ENCODE measurements at places on chromosomes 2 and 18.

GRCh38 chr2:8648441-8649213 is 33.2 kb upstream of the ID2 start:
- DNase-seq = no peak

GRCh38 chr18:46311491-46311890 is 207.3 kb downstream of the HAUS1 start:
- DNase-seq = no peak

DNA sequence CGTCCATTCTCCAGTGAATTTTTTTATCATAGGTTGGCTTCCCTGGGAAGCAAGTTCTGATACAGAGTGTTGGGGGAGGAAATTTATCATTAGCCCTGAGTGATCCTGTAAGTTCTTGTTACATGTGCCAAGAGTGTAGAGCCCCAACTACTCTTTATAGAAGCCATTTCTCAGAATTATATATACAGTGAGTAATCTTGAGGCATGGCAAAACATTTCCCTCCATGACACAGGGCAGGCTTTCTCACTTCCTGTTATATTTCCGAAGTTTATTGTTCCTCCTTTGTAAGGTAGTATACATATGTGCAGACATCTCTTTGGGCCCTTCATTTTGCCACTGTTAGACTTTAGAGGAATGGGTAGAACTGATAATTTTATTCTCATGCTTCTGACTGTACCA is 484.7 kb upstream of the NRXN1 start:
- DNase-seq = no peak

GRCh38 chr2:206260188-206261012 is 14.1 kb upstream of the ZDBF2 start:
- DNase-seq = no peak

GRCh38 chr2:20148923-20149702 is 75.8 kb downstream of the SDC1 start:
- no peak for DNase-seq

- no peak for DNase-seq
Observed at GRCh38 chr18:13145636-13146190, 72.8 kb upstream of the LDLRAD4 start.

DNA sequence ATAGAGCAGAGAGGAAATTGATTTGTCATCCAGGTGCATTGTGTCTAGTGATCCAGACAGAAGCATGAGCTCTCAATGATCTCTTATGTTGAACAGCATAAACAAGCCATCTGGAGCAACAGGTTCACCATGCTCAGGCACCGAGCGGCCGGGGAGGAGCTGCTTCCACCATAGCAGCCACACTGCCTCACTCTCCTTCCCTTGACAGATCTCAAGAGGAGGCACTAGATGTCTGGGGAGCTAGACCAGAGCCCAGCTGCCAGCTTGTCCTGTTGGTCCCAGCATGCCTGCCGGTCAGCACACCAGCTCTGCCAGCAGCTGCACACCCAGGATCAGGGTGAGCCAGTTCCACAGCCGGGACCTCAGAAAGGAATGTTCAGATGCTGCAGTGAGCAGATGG is 17.5 kb upstream of the LONRF2 start:
- DNase-seq = no peak

DNA sequence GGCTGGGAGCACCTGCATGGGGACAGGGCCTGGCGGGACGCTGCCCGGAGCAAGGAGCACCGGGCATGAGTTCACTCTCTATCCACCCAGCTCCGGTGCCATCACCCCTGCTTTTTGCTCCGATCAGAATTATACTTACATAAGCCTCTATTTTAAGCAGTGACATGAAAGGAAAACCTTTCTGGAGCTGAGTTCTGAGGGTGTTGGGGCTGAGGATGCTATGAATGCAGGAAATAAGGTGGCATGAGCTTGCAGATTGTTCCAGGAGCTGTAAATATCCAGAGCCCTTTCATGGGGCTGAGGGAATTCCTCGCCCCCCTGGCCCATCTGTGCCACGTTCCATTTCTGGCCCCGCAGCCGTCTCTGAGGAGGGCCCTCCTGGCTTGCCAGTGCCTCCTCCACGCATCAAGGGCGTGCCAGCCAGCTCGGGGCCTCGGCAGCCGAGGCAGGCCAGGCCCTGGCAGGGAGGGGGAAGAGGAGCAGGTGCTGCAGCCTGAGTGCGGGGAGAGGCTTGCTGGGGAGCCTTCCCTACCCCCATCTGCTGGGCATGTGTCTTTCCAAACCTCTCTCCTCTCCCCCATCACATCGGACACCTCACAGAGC is 91.7 kb upstream of the MCFD2 start:
- DNase-seq = no peak

GRCh38 chr2:144330951-144331673 is 188.8 kb downstream of the ZEB2 start:
- no peak for DNase-seq

- DNase-seq = no peak
Observed at GRCh38 chr2:67008155-67008554, 389.0 kb upstream of the ETAA1 start.

- DNase-seq = no peak
Observed at GRCh38 chr2:55809875-55810621, 113.5 kb downstream of the EFEMP1 start.

DNA sequence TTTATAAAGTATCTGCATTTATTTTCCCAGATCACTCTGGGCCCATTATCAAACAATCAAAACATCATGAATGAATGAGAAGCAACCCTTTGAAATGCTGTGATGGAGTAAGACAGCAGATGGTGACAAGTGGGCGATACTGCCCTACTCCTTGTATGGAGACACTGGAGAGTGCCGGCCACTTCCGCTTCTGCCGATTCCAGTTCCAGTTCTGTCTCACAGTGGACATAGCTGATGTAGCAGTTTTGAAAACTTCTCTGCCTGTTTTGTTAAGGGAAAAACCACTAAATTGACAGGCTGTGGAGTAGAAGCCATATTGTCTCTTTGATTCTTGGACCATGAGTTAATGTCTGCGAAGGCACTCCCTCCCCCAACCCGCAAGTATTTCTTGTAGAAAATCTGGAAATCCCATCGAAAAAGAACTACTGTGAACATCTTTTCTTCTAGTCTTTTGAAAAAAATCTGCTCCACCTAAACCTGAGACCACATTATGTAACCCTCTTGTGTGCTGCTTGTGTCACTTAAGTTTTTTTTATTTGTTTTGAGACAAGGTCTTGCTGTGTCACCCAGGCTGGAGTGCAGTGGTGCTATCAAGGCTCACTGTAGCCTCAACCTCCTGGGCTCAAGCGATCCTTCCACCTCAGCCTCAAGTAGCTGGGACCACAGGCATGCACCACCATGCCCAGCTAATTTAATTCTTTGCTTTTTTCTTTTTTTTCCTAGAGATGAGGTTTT is 133.5 kb downstream of the TANC1 start:
- no peak for DNase-seq

- DNase-seq = no peak
Observed at GRCh38 chr2:95719473-95720060, 127.8 kb downstream of the TRIM43 start.

DNA sequence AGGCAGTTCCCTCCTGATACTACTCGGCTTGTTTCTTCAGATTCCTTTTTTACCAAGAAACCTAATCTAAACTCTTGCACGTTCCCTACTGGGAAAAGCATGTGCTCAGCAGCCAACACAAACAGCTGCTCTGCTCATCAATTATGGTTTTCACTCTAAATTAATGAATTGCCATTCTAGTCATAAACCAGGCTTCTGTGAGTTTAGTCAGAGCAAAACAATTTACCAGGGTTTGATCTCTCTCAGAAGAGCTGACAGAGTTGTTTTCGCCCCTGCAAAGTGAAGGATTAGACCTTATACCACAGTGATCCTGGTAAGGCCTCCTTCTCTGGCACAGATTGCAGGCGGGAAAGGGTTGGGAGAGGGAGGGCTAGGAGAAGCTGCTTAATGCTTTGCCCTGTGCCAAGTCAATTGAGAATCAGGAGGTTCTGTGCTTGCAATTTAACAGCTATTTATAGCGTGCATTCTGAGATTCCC is 57.2 kb downstream of the REEP1 start:
- DNase-seq = no peak

- no peak for DNase-seq
Observed at GRCh38 chr2:38505779-38506178, 96.9 kb downstream of the HNRNPLL start.

DNA sequence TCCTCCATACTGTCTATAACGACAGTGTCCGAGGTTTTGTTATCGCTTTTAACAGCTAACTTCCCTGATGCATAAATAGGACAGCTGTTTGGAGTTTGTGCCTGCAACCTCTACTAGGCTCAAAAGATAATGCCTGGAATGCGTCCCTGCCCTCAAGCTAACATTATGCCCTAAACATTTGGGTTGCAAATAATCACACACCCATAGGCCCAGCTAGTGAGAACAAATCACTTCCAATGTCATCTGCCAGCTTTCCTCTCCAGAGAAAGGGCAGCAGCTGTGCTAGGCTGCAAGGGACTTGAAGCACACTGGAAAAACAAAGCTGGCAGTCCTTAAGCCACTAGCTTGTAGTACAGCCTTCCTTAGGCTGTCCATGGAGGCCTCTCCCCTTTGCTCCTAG is 201.8 kb upstream of the LYPD1 start:
- DNase-seq = no peak

GRCh38 chr2:29729401-29729800 is 192.0 kb downstream of the ALK start:
- DNase-seq = no peak

DNA sequence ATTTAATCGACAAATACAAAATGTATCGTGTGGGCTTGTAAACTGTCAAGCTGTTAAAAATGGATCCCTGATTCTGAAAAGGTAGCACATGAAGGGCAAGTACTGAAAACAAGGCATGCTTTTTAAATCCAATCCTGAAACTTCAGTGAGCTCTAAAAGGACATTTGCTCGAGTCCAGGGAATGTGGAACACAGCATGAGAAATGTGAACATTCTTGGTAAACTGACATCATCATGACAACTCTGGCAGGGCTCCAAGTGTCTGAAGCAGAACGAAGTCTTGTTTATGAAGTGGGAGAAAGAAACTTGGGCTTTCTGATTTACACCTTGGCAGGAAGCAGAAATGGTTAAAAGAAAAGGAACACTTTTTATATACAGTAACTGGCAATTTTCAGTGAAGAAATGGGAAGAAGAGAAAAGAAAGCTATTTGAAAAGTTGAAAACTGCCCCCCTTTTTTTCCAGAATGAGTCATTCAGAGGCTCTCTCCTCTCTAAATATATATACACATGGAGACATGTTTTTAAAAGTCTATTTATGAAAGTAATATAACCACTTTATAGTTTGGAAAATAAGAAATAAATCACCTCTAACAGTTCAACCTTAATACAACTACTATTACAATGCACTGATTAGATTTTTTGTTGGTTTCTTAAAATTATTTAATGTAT is 120.8 kb downstream of the GAREM1 start:
- no peak for DNase-seq

DNA sequence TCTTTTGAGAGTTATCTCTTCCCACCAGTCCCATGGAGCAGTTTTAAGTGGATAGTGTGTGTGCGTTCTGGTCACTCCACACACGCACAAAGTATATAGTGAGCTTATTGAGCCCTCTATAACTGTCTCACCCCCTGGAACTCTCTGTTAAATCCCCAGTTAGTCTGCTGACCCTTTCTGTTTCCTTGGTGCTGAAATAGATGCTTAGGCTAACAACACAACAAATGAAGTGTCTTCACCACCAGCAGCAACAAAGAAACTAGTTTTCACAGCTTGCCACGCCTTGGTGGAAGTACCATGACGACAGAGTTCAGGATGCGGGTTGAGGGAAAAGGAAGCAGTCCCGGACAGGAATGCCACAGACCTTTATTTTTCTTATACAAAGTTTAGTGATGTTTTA is 203.5 kb upstream of the TMEFF2 start:
- no peak for DNase-seq

DNA sequence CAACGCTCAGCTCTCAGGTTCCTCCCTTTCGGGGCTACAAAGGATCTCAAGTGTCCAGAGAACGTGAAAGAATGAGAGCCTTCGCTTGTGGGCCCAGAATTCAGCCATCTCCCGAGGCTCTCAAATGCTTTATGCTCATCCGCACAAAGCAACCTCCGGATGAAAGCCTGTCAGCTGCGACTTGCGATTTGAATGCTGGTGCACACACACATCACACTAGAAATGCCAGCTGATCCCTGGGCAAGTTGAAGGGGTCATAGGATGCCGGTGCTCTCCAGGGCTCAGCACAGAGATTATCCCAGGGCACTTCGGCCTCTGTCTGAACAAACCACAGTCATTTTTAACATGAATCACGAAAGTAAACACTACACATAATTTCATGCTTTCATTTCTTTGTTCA is 141.8 kb upstream of the MYT1L start:
- no peak for DNase-seq

GRCh38 chr2:148483665-148484064 is 160.9 kb upstream of the EPC2 start:
- no peak for DNase-seq

- DNase-seq = no peak
Observed at GRCh38 chr2:200479692-200480265, 30.1 kb downstream of the KCTD18 start.

All from CD4-positive, alpha-beta T cell treated with Interleukin-6 at 100 ng/mL for 8 hours (primary cell).